ENCODE measurements at places on chromosomes 6 and 20.

GRCh38 chr6:39801456-39802251 is 9.5 kb downstream of the DAAM2 start:
- no peak for DNase-seq

DNA sequence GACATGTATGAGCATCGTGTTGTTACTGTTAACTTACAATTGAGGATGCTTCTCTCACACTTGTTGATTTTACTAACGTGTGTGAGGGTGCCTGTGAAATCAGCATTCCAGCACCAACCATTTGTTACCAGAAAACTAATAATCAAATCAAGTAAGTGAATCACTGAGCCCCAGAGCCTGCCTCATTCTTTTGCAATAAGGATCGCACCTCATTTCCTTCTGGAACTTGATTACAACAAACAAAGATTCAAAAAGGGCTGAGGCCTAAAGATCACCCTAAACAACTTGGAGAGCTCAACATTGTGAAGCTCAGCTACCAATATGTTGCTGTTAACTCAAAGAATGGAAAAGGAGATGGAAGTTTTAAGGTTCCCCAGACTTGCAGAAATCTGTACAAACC is 274.7 kb downstream of the TFAP2A start:
- DNase-seq = no peak

DNA sequence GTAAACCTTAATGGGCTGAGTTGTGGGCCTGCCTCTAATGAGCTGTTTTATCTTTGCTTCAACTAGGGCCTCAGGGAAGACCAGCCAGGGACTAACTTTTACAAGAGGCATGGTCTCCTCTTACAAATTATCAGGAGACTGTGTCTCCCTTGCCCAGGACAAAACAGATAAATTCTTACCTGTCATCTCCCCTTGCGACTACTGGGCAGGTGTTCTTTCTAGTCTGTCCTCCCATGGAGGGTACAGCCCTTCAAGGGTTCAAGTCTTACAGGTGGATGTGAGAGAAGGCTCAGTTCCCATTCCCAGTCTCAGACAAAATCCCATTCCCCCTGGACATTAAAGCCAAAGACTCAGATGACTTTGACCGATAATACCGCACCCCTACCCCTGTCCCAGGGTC is 13.6 kb downstream of the RRBP1 start:
- DNase-seq = no peak

- no peak for DNase-seq
Measured at GRCh38 chr6:163816441-163816840, 401.9 kb downstream of the QKI start.

GRCh38 chr6:164928057-164928727 is 381.2 kb downstream of the C6orf118 start:
- no peak for DNase-seq
